ENCODE measurements at places on chromosomes 7 and 10. TPM values are rescaled to one million over a fixed set of nuclear protein-coding genes. Genes with fewer than 3 reads are reported as not detected.

DNA sequence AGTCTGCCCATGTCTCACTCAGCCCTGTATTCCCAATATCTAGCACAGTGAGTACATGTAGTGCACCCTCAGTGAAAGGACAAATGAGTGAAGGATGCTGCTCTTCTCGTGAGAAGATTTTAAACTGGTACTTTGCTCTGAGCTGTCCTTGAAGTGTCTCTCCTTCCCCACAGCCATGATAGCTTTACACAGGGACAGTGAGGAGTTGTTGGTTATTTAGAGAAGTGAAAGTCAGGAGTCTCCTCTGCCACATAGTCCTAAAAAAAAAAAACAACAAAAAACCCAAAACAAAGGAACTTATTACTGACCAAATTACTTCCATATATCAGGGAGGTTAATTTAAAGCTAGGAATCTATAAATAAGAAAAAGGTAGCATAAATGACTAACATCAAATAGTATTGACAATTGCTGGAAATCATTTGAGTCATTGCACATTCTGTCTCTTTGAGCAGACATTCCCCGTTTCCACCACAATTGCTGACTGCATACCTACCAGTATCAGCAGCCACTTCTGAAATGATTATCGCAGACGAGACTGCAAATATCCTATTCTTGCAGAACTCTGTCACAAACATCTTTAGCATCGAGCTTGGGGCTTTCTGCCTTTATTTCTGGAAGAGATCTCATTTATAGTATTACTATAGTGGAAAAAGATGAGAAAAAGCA lies 202.1 kb downstream of the PTEN start:
- no peak for DNase-seq

GRCh38 chr7:134931487-134931886 lies 54.8 kb upstream of the AGBL3 start:
- DNase-seq: no peak

The TMEM270 gene
- not detected for total RNA-seq

GRCh38 chr10:71581376-71581775 lies 138.2 kb downstream of the C10orf105 start:
- DNase-seq: no peak

- no peak for DNase-seq
These were observed 28.7 kb downstream of the ZNF775 start for GRCh38 chr7:150407588-150408392.

GRCh38 chr10:79608505-79609375 lies 2.0 kb upstream of the SFTPA1 start:
- no peak for DNase-seq

DNA sequence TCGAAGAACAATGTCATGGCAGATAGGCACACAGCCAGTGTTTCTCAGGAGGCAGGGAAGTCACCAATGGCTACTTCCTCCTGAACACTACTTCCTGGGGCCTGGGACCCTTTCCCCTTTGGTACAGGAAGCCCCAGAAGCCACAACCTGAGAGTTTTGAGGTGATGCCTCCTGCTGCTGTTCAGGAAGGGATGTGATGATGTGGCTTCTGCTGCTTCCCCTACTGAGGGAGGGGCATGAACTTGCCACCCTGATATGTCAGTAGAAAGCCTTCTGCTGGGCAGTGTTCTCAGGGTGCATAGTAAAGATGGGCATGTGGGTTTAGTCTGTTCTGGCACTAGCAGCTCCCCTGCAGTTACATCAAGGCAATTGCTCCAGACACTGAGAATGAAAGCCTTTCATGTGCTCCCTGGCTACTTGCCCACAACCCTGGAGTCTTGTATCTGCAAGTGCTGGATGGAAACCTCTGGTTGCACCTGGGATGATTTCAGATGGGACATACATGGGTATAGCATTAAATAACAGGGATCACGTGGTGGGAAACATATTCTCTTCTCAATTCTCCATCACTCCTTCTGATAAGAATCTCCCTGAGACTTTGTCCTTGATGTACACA lies 69.3 kb downstream of the ADRA2A start:
- no peak for DNase-seq

DNA sequence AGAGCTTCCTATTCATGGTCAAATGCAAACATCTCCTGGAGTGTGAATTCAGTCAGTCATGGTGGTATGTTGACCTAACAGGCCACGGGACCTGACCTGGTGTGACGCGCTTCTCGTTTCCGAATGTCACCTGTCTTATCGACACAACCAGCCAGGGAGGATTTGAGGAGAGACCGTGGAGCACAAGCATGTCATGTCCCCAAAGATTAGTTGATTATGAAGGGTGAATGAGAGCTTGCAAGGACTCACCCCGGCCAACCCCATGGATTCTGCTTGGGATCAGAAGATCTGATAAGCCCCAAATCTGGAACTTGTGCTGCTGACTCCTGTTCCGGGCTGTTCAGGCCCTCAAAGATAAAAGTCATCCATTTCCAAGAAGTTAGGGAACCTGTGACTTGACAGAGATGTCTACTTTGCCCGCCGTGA lies 10.5 kb downstream of the ADRA2A start:
- DNase-seq: no peak

DNA sequence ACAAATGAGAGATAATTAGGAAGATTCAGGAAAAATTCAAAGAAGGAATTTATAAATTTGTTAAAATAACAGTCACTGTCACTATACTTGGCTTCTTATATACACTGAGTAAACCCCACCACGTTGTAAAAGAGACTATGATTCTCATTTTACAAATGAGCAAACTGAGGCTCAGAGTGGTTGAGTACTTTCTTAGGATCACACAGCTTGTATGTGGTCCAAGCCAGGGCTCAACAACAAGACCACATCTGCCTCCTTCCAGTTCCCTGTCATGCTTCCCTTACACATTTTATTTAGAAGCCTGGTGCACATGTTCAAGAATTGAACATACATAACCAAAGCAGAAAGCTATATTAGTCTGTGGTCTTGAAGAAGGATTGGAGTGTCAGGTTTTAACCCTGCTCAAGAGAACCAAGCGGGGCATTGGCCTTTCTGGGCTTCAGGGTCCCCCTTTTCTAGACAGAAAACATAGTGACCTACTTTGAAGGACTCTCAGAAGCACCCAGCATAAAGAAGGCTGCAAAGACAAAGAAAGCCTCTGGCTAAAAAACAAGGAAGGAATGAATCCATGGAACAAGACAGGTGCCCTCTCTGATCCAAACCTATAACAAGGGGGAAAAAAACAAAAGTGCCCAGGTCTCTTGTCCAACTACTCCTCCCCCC lies 846 bp downstream of the MRLN start:
- DNase-seq: no peak

Measured in foreskin keratinocyte (primary cell).